ENCODE measurements at places on chromosomes 5 and 9.

DNA sequence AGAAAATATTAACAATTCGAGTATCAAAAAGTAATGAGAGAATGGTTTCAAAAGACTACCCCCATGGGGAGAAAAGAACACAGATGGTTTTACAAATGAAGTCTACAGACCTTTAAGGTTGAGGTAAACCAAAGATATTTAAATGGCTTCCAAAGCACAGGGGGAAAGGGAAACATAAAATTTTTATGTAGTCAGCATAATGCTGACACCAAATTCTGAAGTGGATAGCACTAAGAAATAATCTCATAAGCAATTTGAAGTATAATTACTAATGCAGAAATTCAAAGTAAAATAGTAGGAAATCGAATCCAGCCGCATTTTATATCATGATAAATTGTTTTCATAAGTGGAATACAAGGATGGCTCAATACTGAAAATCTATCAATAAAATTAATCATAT lies 30.3 kb upstream of the SPATA31C2 start:
- no peak for DNase-seq

- DNase-seq: no peak
Measured at GRCh38 chr5:57436586-57436985, 46.0 kb downstream of the ACTBL2 start.

- no peak for DNase-seq
Measured at GRCh38 chr9:99385814-99386279, 163.8 kb downstream of the SEC61B start.

DNA sequence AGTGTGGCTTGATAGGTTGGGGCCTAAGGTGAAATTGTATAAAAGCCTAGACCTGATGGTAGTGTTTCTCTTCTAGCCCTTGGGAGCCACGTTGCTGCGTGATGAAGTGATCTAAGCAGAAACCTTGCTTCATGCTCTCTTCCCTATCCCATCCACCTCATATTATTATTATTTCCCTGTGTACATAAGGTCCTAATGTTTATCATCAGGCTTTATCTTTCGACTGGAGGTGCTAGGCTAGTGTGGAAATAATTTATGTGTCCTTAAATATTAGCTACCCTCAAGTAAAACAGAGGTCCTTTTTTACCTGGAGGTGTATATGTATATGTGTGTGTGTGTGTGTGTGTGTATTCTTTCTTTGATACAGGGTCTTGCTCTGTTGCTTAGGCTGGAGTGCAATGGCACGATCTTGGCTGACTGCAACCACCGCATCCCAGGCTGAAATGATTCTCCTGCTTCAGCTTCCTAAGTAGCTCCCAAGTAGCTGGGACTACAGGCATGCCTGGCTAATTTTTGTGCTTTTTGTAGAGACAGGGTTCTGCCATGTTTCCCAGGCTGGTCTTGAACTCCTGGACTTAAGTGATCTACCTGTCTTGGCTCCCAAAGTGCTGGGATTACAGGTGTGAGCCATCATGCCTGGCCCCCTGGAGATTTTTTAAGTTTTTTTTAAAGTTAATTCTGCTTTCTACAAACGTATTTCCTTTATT lies 3.7 kb downstream of the UGCG start:
- DNase-seq: no peak

- no peak for DNase-seq
Measured at GRCh38 chr9:82105729-82106128, 117.2 kb downstream of the SPATA31D1 start.

GRCh38 chr5:133344266-133344665 lies 268.1 kb downstream of the FSTL4 start:
- DNase-seq: no peak

- no peak for DNase-seq
Measured at GRCh38 chr5:14168793-14169262, 25.7 kb downstream of the TRIO start.

DNA sequence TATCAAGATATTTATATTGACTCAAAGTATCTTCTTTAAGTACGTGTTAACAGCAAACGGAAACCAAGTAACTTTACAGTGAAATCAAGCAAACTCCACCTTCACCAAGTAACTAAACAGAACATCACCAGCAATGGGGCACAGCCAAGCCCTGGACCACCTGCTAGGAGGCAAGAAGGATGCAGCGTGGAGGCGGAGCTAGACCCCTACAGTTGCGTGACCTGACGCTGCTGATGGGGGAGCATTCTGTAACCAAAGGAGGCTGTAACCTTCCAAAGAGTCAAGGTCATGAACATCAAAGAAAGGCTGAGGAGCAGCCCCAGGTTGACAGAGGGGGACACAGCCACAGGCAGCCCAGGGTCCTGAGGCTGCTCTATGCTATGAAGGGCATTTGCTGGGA lies 6.1 kb downstream of the VAV2 start:
- no peak for DNase-seq

GRCh38 chr5:108814551-108814950 lies 66.9 kb downstream of the FER start:
- no peak for DNase-seq

DNA sequence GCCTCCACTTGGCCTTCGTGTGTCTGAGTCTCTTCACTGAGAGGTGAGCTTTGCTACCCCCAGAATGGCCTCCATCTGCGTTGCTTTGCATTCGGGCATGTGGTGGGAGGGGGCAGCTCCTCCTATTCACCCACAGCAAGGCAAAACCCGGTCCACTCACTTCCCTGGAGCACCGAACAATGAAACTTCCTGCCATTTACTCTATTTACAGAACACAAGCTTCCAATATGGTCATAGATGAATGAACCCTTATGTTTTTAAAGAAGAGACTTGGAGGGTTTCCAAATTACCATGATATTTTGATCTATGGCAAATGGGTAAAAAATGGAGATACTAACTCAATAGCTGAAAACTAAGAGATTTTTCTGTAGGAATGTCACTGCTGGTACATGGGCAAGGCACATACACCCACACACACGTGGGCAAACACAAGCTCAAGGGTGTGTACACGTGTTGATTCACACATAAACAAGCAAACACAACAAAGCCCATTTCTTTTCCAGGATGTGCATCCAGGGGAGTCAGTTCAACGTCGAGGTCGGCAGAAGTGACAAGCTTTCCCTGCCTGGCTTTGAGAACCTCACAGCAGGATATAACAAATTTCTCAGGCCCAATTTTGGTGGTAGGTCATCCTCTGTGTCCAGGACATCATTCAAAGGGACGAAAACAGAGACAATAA lies 5.2 kb downstream of the GABRP start:
- DNase-seq: no peak

DNA sequence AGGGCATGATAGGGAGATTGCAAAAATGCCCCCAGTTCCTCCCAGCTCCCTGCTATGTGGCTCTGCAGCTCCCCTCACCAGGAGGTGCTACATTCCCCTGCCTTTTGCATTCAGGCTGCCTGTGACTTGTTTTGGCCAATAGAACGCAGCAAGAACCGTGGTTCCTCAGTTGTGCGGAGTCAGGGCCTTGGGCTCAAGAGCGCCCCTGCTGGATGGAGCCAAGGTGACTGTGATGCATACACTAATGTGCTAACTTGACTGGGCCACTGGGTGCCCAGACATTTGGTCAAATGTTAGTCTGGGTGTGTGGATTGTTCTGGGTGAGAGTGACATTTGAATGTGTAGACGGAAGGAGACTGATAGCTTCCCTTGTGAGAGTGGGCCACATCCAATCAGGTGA lies 123.3 kb upstream of the MVB12B start:
- DNase-seq: no peak

- no peak for DNase-seq
Measured at GRCh38 chr5:118017536-118017935, 970.8 kb downstream of the DTWD2 start.

All from Caco-2 (cell line).